Motor neuron (in vitro differentiated cells): ENCODE measurements at places on chromosomes 7 and 10. TPM values are rescaled to one million over a fixed set of nuclear protein-coding genes. Genes with fewer than 3 reads are reported as not detected.

The UPK3B gene
- not detected in 2 replicates for total RNA-seq

The GPC2 gene
- 91.5 and 101 TPM in 2 replicates for total RNA-seq

The IRF5 gene
- total RNA-seq = 0.21 and 0.36 TPM in 2 replicates

The CARD11 gene
- 0.08 and 0.09 TPM in 2 replicates for total RNA-seq

The PLXDC2 gene
- 129 and 132 TPM in 2 replicates for total RNA-seq

GRCh38 chr10:1461016-1461415, 276.3 kb downstream of the ADARB2 start:
- ATAC-seq = peak; percentile 82

GRCh38 chr10:79266543-79267312, 80.5 kb upstream of the PPIF start:
- ATAC-seq = no peak

- no peak for ATAC-seq
These were observed 1.5 kb upstream of the RGS10 start for GRCh38 chr10:119543814-119544642.

- no peak for ATAC-seq
These were observed 189.2 kb downstream of the FAM107B start for GRCh38 chr10:14585287-14586193.

DNA sequence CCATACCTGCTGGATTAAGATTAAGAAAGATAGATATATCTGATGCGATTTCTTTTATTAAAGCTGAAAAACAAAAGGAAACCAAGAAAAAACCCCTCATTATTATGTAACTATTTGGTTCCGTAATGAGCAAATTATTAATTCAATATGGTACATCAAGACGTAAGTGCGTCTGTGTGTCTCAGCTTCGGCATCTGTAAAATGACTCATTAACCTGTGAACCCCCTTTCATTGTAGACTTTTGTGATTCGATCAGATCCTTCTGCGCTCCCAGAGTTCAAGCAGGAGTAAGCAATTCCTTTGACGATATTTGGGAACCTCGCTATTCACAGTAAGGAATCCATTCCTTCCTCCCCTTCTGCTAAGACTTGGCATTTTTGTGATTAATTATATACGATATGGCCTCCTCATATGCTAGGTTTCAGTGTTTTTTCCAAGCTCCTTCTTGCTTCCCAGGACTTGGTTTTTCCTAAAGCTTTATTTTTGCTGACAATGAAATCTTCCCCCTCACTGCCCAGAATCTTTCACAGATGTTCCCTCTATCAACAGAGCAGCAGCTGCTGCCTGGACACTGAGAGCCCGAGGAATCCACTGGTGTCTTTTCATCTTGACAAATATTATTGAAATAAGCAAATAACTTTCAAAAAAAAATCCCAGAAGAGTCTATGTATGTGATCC, 171.7 kb upstream of the CELF2 start:
- ATAC-seq = no peak

GRCh38 chr10:100970076-100970913, 991 bp downstream of the SEMA4G start:
- no peak for ATAC-seq

- no peak for ATAC-seq
These were observed 143.2 kb downstream of the MAPK8 start for GRCh38 chr10:48449501-48450232.

DNA sequence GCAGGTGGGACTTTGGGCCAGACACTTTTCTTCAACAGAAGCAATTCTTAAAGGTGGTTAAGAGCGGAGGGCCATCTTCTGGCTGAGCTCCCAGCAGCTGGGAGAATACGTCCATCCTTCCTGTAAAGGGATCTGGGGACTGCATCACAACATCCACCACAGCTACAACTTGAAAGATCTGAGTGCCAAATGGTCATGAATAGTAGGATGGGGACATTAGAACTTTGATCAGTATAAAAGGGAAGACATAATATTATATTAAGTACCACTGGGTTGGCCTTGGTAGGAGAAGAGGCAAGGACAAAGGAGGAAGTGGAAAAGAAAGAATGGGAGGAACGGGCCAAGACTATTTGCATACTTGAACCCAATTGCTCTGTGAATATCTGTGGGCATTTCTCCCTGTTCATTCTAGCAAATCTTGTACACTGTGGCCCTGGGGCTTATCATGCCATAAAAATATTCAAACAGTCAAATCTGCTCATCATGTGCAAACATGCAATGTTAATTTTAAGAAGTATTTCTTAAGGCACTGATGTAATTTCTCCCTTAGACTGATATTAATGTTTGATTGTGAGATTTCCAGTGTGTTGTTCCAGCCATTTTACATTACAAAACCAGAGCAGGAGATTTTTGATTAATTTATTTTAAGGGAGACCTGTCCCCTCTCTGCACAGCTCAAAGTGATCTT, 65.5 kb upstream of the CREB5 start:
- no peak for ATAC-seq

DNA sequence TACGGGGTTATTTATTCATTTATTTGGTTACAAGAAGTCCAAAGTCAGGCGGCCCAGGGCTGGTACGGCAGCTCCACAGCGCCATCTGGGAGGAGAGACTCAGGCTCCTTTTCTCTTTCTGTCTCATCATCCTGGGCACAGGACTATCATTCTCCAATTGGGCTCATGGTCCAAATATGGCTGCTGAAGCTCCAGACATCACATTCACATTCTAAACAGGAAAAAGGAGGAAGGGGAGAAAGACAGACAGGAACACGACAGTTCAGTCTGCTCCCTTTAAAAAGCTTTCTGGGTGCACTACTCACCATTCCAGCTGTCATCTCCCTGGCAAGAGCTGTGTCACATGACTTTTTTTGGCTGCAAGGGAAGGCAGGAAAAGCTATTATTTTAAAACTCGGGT, 74.4 kb upstream of the PDZD8 start:
- ATAC-seq = no peak

GRCh38 chr10:113988535-113988934, 55.1 kb upstream of the ADRB1 start:
- ATAC-seq = no peak

DNA sequence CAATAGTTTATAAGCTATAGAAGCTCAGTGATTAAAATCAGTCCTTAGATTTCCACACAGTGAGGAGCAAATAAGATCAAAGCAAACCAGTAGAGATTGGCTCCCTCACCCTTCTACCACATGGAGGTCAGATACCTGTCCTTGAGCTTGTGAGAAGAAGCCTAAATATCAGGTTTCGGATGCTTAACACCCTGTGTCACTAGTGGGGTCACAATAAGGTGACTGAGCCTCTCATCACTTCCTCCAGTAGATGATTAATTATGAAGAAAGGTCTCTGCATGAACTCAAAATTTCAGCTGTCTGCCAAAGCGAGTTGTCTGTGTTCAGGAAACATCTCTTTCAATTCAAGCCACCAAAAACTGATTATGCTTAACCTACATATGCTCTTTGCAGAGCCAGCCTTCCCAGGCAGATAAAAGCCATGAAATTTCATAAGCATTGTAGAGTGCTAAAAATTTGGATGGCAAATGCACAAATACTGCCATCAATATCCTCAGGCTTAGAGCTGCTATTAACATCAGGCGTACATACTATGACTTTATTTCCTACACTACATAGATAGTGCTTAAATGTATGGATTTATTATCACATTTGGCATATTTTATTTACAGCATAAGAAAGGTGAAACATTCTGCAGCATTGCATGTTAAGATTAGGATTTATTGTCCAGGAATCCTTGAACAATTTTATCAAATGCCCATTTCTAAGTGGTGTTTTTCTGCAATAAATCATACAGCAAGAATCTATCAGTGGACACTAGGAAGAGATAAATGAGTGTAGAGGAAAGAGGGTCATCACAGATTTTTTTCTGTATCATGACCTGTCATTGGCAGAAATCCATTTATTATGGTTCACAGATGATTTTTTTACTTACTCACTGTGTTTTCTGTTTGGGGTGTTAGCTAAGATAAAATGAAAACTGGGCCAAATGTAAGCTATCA, 285.1 kb upstream of the SP8 start:
- peak; percentile 82 for ATAC-seq

DNA sequence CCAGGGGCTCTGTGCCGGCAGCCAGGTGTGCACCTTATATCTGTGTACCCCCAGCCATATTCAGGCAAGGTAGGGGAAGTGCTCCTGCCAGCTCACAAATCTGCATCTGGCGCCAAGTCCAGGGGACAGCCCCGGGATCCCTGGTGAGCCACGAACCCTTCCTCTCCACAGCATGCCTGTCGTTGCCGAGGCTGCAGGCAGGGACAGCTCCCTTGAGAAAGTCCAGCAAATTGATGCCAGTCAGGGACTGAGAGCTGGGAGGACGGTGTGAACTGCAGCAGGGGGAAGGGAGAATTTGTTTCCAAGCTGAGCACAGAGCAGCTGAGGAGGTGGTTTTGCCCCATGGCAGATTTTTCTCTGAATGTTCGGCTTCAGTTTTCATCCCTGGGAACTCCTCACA, 919 bp downstream of the PLA2G12B start:
- peak; percentile 20 for ATAC-seq

GRCh38 chr10:60661637-60662036, 116.6 kb upstream of the CDK1 start:
- ATAC-seq = no peak

- ATAC-seq = peak; percentile 63
These were observed 30.1 kb downstream of the AFAP1L2 start for GRCh38 chr10:114374053-114374791.

- ATAC-seq = no peak
These were observed 122.0 kb upstream of the ZNF438 start for GRCh38 chr10:31153692-31154091.

DNA sequence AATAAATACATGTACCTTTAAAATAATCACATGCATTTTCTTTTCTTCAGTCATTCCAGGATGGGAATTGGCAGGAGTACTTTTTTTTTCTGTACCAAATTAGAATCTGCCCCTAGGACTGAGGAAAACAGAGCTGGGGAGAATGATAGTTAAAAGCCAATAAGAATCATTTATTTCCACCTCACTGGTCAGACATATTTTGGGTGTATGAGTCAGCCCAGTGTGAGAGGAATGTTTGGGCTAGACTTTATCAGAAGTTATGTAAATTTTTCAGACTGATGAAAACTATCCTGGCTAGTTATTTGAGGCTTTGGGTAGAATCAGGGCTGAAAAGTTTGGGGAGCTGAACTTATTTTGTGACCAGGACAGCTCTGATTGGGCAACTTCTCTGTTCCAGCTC, 303.1 kb upstream of the NPSR1 start:
- ATAC-seq = no peak

DNA sequence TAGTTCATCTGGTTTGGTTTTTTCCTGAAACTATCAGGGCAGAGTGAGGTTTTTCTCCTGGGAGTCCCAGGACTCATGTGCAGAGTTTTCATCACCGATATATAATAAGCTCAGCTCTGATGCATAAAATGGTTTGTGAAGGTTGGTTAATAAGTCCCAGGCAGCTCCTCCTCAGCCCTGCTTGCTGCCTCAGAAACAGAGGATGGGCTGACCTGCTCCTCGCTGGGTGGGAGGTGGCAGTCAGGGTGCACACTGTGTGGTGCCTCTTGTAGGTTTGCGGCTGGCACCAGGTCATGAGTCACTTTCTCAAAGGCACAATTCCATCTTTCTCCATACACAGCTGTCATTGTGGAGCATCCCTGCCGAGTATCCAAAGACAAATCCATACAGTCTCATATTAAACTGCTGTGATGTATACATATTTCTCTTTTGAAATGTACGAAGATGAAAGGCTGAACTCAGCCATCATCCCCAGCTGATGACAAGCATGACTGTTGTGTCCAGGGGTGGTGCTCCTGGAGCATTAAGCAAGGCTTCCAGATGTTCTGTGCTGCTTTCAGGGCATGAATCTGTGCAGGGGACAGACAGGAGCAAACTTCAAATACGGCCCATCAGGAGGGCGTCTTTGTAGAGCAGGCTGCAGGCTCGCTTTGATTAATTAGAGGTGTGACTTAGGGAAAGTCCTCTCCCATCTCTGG, 125.7 kb upstream of the NPS start:
- peak; percentile 67 for ATAC-seq

- no peak for ATAC-seq
These were observed 123.9 kb upstream of the FRMD4A start for GRCh38 chr10:14454629-14455028.
